Caki2 (cell line): ENCODE measurements at places on chromosomes 11 and 22. TPM values are rescaled to one million over a fixed set of nuclear protein-coding genes. Genes with fewer than 3 reads are reported as not detected.

DNA sequence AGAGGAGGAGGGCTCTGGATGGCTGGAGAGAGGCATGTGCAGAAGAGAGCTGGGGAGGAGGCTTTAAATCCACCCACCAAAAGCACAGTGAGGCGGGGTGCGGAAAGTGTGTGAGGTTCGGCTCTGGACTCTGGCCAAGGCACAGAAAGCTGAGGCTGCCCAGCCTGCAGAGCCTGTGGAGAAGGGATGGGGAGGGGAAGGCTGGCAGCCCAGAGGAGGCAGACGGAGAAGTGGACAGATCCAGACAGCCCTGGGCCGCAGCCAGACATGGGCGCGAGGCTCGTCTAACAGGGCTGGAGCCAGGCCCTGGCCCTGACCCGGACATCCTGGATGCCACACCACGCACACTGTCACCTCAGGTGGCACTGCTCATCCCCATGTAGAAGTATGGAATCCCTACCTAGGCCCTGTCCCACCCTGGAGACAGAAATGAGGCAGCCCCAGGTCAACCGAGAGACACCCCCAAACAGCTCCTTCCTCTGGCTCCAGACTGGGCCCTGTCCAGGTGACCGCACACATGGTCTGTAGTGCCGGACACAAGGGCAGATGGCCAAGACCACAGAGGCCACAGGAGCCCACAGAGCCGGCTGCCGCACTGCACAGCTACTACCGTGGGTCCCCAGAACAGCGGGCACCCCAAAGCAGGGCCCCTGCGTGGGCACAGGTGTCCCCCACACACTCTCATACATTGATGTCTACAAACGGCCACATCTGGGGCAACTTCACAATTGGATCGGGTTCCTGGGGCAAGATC, 16.6 kb upstream of the MOB2 start:
- no peak for DNase-seq

DNA sequence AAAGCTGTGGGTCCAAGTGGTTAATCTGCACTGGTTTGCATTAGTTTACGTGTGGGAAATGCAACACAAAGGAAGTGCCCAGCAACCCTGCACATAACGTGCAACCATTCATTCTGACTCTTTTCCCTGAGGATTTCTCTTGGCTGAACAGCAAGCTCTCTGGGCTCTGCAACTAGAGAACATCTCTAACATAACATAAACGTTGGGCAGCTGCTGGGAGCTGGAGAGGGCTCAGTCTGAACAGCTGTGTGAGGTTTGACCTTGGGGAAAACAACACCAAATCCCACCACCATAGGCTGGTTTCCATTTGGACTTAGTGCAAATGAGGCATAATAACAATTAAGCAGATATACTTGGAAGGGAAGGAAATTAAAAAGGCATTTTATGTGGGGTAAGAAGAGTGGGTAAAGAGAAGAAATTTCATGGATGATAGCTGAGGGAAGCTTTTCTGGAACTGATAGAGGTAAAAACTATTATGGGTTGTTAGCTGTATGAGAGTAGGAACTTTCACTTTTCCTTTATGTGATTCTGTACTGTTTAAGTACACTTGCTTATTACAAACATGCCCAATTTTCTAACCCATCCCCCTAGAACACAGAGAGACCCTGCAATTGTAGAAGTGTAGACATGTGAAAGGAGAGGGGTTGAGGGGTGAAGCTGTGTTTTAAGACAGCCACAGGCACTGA, 76.2 kb downstream of the SNX19 start:
- no peak for DNase-seq

- no peak for DNase-seq
These were observed 261.7 kb downstream of the BUD13 start for GRCh38 chr11:116510886-116511650.

DNA sequence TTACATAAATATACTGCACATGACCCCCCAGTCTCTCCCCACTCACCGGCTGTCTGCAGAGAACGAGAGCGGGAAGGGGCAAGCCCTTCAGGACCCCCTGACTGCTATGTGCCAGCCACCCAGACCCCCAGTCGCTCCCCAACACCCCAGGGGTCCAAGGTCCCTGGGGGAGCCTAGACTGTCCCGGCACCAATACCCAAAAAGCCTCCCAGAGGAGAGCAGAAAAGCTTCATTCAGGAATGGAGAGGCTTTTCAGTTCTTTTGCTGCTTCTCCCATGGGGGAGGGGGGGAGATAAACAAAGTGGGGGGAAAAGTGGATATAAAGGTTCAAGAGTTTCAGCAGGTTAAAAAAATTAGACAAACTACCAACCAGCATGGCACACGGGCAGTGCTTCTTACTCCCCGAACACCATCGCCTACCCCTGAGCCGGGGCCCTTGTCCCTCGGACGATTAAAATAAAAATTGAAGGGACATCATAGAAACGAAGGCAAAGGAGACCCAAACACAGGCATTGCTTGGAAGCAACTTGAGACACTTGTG, 1.3 kb downstream of the CSNK1E start:
- peak; percentile 66 for DNase-seq

APOBEC3H gene
- total RNA-seq: 1.9 and 2.0 TPM in 2 replicates

ADAMTS15 gene
- 4.6 and 7.1 TPM in 2 replicates for total RNA-seq
